ENCODE measurements at places on chromosomes 4 and X.

- no peak for DNase-seq
These were observed 54.4 kb upstream of the HGFAC start for GRCh38 chr4:3387154-3387942.

DNA sequence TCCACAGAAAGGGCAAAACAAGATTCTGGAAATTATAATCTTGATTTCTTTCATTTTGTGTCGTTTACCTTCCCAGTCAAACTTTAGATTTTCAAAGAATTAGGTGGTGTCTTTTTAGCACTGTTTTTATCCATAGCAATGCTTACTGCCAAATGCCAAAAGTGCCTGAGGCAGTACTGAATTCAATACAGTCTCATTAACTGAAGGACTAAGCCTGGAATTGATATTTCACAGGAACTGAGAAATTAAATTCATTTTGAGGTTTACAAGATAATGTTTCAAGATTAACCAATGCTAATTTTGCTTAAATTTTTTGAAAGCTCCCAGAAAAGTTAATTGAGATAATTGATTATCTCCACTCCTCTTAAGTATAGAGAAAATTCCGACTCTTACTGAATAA lies 68.8 kb upstream of the ARHGAP24 start:
- DNase-seq = peak; percentile 38

DNA sequence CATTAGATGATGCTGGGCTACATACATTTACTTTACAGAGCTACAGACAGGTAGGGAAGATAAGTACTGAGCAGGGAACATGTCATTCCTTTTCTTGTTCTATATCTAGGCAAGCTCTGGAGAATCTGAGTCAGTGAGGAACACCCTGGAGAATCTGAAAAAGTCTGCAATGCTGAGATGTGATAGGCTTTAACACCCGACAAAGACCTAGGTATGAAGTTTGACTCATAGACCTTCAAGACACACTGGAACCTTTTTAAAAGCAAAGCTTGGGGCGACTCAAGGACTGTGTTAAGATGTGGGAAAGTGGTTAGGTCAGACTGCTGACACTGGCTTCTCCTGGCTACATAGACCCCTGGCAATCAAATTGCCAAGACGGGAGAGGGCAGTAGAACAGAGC lies 42.8 kb downstream of the OSTC start:
- no peak for DNase-seq

DNA sequence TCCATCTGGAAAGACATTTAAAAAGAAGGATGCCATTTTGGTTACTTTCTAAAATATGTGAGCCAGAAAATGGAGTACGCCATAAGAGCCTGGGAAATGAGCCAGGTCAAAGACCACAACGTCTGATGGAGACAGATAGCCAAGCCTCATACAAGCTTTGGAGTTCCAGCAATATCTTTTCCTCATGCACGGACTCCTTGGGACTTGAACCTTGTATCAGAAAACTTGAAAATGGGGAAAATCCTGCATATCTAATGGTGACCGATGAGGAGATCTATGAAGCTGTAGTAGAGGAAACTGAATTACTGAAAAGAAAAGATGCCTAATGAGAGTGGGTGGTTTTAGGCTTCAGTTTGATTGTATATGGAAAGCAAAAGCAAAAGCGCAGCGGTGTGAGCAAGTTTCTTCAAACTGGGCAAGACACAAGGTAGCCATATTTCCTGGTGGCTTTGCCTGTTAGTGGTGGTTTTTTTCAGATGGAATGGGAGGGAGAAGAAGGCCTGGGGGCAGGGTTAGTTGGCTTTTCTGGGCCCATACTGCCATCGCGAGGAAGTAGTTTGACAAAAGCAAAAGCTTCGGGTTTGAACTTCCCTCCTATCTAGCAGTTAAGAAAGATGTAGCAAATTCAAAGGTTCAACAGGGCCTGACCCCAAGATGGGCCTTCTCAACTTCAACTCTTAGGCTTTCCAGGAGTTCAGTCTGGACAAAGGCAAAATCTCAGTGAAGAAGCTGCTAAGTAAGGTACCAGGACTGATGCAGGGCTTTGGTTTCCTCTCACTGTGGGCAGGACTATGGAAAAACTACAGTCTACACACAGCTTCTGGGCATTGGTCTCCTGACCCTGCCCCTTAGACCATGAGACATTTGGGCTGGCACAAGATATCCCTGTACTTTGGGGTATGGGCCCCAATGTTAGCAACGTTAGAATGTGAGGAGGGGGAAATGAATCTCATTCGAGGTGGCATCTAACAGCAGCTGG lies 210.0 kb upstream of the STK26 start:
- no peak for DNase-seq
